Spleen (tissue), 13 donors: ENCODE measurements at places on chromosomes 5 and 9. TPM values are rescaled to one million over a fixed set of nuclear protein-coding genes. Genes with fewer than 3 reads are reported as not detected.

- no peak for DNase-seq
Measured at GRCh38 chr9:88106492-88106891, 31.8 kb downstream of the SPATA31C2 start.

DNA sequence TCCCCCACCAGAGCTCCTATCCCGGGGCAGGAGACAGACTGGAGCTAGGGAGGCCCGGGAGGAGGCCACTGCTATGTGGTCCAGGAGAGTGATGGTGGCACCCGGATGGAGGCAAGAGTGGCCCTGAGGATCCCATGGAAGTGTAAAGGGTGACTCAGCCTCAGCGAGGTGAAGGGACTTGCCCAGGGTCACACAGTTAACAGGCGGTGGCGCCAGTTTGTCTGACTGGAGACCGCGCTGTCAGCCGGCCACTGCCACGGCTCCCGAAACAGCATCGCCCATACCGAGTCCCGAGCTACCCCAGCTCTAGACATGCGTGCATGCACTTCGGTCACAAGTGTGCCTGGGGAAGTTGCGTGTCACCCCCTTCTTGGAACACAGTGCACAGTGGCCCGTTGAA, 165.9 kb downstream of the GAPVD1 start:
- no peak for DNase-seq

- DNase-seq: no peak
Measured at GRCh38 chr5:171649075-171649401, 136.6 kb upstream of the SMIM23 start.

GRCh38 chr9:126664900-126665643, 51.3 kb downstream of the LMX1B start:
- no peak for DNase-seq

DNA sequence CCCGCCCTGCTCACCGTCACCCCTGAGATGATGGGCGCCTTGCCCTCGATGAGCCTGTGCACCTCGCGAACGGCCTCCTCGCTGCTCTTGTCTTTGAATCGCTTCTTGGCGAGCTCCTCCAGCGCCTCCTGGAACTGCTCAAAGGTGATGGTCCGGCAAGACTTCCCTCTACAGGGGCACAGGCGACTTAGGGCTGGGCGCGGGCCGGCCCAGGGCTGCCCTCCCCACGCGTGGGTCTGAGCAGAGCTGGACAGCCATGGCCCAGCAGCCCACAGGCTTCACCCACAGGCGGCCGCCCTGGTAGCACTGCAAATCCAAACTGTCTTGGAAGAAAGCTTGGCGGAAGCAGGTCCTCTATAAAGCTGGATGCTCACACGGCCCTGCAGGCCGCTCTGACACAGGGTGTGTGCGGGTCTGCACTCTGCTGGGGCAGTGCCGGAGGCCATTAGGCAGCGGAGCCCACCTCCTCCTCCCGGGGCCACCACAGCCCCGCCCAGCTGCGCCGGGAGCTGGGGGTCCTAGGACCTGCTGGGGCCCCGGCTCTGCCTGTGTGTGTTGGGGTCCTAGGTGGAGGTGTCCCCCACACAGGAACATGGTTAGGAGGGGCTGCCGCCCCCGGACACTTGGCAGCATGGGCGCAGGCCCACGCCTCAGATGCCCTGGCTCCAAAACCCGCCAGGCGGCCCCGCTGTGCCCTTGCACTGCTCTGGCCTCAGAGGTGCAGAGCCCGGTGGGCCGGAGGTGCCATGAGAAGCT, 27.0 kb downstream of the TPPP start:
- peak; percentile 74 for DNase-seq

DNA sequence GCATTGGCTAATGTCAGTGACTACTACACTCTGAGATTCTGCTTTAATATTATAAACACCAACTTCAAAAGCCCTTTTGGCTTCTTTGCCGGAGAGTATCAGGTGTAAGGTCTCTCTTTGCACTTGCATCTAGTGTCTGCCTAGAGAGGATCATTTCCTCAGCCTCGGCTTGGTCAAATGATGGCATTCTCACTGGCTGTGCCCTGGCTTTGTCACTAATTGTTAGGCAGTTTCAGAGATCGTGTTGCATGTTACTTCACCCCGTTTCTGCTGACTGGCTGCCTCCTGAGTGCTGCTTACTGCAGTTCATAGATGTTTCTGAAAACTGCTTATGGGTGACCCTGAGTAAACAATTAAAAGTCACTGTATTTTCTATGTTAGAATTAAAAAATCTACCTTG, 48.8 kb downstream of the SLC1A3 start:
- no peak for DNase-seq

DNA sequence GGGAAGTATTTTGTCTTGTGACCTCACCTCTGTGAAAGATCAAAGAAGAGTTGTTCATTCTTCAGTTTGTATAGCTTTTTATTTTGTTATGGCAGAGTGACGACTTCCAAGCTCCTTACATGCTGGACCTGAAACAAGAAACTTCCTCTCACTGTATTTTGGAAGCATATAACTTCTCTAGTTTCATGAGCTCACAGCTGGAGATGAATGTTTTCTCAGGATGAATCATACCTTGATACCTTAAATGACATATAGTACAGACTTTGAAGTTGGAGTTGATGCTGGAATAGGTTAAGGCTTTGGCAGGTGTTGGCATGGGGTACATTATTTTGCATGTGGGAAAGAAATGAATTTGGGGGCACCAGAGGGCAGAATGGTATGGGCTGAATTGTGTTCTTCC, 112.5 kb downstream of the SLC25A46 start:
- no peak for DNase-seq

- DNase-seq: no peak
Measured at GRCh38 chr5:142644127-142644526, 41.8 kb downstream of the FGF1 start.

The LIFR gene
- 160 TPM for total RNA-seq

The PCDHGB6 gene
- 5.2 TPM for total RNA-seq

The WNT8A gene
- total RNA-seq: 0.60 TPM
